Endodermal cell (in vitro differentiated cells): ENCODE measurements at places on chromosomes 4 and X. TPM values are rescaled to one million over a fixed set of nuclear protein-coding genes. Genes with fewer than 3 reads are reported as not detected.

Gene TMEM271
- total RNA-seq: not detected in 3 replicates

Gene IL15
- total RNA-seq: 0.42 to 1.5 TPM (median 0.50 TPM) in 3 replicates

Gene ADGRA3
- total RNA-seq: 21.7 to 54.9 TPM (median 53.4 TPM) in 3 replicates

Gene TMSB15B
- 21.0 TPM in 2 replicates for total RNA-seq

Gene TRIM60
- not detected in 2 replicates for total RNA-seq

Gene RHOXF2B
- not detected in 3 replicates for total RNA-seq
